ENCODE measurements at places on chromosomes 16 and 17.

DNA sequence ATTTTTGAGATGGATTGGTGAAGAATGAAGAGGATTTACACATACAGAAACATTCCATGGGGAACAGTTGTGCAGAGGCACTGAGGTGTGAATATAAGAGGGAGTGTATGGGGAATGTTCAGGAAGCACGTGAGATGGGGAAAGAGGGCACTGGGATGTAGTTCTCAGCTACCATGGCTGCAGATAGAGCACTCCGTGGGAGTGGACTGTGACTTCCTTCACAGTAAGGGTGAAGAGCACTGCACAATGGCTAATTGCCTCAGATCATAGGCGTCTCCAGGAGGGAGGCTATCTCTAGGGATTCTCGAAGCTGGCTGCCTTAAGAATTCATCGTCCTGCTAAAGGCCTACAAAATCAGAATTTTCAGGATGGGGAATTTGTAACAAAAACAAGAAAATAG is 7.0 kb downstream of the YPEL2 start:
- no peak for DNase-seq

DNA sequence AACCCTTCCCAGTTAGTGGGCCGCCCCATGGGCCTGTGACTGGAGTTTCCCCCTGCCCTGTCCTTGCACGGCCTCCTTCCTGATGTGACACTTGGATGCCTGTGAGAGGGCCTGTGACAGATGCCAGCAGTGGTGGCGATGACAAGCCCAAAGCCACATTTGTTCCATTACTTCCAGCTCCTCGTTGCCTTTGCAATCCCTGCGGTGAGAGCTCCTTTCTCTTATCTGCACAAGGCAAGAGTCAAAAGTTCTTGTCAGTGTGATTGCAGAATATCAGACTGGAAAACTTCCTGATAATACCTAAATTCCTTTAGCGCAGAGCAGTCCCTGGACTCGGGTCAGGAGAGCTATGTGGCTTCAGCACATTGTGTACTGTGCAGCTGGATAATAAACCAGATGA is 54.4 kb upstream of the ARHGAP44 start:
- no peak for DNase-seq

- no peak for DNase-seq
These were observed 24.1 kb upstream of the ADORA2B start for GRCh38 chr17:15920758-15921239.

GRCh38 chr16:48366165-48367093 is 18.8 kb downstream of the SIAH1 start:
- DNase-seq, result no peak

GRCh38 chr16:74107795-74108610 is 188.6 kb upstream of the PSMD7 start:
- DNase-seq, result no peak

- no peak for DNase-seq
These were observed 174.6 kb upstream of the CDH13 start for GRCh38 chr16:82452004-82452756.

- no peak for DNase-seq
These were observed 8.8 kb downstream of the SCIMP start for GRCh38 chr17:5225668-5226457.

DNA sequence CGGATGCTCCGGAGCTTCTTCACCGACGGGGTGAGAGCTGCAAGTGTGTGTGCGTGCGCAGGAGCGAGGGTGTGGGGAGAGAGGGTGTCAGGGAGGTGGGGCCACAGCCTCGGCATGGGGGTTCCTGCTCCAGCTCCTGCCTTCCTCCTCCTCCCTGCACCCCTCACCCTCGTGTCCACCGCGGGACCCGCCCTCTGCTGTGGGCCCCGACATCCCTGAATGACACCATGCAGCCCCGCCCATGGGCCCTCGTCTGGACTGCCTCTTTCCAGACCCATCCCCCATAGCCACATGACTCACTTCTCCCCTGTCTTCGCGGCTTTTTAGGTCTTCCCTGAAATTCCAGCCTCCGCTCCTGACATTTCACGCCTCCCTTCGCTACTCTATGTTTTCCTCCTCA is 41.6 kb downstream of the ARHGAP23 start:
- DNase-seq, result no peak

DNA sequence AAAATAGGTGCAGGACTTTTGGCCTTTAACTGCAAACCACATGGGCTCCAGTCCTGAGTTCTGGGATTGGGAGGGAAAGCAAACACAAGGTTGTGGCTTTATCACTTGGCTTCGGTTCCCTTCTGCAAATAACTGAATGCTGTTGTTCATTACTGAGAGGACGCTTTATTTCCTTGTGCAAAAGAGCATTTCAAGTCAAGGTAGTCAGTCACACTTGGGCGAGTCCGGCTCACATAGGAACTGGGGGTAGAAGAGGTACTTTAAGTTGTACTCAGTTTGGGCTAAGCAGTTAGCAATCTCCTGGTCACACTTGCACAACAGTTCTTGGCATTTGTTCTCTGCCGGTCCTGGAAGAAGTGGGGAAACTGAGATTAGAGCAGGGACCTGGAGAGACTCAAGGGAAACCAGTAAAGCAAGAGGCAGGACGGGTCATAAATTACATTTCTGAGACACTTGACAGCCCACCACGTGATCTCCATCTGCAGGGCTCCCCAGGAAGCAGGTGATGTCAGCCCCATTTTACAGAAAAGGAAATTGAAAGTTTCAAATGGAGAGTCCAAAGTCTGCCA is 21.6 kb downstream of the PLA2G10 start:
- DNase-seq, result no peak

DNA sequence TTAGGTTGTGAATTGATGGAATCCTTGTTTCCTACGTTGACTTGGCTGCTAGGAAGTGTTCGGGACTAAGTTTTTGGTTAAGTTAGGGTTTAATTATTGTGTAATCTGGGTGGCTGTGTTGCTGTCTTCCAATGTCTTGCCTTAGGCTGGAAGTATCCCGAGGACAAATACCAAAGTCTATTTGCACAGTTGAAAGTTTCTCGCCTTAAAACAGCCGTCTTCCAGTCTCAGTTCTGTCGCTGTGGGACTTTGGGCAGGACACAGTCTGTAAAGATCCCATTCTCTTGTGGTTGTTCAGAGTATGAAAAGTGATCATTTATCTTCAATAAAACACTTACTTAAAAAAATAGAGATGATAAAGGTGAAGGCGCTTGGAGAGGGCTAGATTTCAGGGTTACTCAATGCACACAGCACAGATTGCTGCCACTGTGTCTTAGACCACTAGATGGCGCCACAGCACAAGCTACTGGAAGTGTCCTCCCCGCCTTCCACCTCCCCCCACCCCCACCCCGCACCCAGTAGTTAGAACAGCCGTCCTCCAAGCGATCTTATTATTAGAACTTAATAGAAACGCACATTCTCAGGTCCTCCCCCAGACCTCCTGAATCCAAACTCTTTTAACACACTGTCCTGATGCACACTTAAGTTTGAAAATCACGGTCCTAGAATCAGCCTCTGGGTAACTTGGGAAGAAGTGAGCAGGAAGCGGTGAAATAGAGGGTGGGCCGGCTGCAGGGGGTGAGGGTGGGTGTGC is 45.8 kb downstream of the AKAP1 start:
- DNase-seq, result peak; percentile 85

GRCh38 chr16:12530302-12530701 is 273.4 kb downstream of the CPPED1 start:
- DNase-seq, result no peak

- no peak for DNase-seq
These were observed 15.1 kb downstream of the NGFR start for GRCh38 chr17:49510059-49510719.

DNA sequence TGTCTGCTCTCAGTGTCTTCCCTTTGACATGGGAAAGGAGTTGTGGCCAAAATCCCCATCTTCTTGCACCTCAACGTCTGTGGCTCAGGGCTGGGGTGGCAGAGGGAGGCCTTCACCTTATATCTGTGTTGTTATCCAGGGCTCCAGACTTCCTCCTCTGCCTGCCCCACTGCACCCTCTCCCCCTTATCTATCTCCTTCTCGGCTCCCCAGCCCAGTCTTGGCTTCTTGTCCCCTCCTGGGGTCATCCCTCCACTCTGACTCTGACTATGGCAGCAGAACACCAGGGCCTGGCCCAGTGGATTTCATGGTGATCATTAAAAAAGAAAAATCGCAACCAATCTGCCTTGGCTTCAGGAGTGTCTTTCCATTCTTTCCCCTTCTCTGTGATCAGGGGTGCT is 918 bp upstream of the MRM1 start:
- no peak for DNase-seq

All from Right ventricle myocardium inferior (tissue), 1 donor.